ENCODE measurements at places on chromosomes 4 and X.

- no peak for DNase-seq
Observed at GRCh38 chr4:153966641-153967040, 177.8 kb upstream of the SFRP2 start.

DNA sequence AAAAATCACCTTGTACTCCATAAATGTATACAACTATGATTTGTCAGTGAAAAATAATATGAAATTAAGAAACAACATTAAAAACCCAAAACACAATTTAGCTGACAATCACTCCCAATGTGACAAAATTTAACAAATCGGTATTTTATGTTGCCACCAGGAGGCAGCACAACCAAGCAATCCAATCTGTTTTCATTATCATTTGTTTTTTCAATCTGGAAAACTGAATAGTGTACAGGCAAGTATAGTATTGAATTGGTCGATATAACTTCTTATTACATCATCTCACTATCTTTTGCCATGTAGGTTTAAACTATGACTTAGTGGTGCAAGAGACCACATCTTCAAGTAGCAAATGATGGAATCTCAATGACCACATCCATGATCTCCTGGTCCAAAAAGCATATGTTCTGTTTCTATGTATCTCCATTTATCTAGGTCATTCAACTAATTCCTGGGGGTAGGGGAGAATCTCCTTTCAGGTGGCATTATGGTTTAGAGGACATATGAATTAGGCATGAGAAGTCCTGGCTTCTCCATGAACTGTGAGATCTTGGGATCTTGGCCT lies 112.9 kb upstream of the AGA start:
- no peak for DNase-seq

DNA sequence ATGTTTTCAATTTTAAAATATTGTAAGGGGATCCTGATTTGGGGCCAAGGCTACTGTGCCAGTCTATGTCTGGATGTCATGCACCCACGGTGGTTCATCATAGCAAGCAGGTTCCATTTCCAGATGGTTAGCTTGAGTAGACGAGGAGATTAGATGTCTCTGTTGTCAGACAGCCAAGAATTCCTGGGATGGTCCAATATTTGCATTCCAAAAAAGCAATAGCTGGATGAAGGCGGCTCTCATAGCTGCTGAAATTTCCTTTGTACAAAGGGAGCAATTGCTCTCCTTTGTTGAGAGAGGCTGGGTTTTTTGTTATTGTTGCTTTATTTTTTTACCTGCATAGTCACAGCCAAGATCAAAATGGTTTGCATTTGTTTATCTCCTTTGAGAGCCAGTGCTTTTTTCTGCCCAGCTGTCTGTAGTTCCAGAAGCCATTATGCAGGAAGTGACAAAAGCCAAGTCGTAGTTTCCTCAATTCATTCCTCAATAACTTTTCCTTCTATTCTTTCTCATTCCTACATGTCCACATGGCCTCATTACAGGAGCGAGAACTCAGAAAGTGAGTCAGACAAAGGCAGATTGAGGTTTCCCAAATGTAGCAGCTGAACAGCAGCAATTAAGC lies 107.9 kb downstream of the MMRN1 start:
- DNase-seq = no peak

- no peak for DNase-seq
Observed at GRCh38 chrX:9466124-9466495, 1.3 kb downstream of the TBL1X start.

DNA sequence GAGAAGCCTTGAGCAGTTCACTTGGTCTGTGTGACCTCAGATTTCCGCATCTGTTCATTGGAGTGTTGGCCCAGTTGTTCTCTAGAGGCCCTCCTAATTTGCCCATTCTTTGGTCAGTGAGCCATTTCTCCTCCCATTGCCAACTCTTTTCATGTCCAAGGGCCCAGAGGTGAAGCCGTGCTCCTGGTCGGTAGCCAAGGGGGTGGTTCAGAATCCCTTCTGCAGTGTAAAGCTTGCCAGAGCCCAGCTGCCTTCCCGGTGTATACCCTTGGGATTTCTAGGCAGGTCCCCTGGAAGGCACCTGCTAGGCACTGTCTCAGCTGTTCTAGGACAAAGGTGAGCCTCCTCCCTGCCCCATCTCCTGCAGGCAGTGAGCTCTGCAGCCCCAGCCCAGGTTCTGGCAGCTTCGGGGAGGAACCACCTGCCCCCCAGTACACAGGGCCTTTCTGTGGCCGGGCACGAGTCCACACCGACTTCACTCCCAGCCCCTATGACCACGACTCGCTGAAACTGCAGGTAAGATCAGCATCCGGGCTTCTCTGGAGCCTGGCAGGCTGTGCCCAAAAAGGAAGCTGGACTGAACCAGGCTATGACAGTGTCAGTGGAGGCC lies 12.3 kb downstream of the SASH3 start:
- no peak for DNase-seq

- no peak for DNase-seq
Observed at GRCh38 chrX:34578237-34578636, 78.8 kb downstream of the TMEM47 start.

Measured in stimulated activated CD4-positive, alpha-beta T cell treated with anti-CD3 and anti-CD28 coated beads, Interleukin-1b, Interleukin-23, amount 100 ng/mL, for 1 hour (primary cell).